ENCODE measurements at places on chromosomes 11 and 22. TPM values are rescaled to one million over a fixed set of nuclear protein-coding genes. Genes with fewer than 3 reads are reported as not detected.

DNA sequence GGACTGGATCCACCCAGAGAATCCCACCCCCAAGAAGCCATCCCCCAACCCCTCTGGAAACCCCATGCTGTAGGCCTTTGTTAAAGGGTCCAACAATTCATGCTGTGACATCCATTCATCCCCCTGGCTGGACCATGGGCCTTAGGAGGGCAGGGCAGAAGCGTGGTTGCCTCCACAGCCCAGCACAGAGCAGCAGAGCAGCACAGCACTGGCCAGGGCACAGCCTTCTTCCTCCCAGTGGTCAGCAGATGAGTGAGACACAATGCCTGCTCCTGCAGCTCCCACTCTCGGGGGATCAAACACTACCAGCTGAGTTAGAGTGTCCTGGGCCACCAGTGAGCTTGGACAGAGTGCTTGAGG lies 84.5 kb upstream of the LINC01488 start:
- no peak overlapping the region for H3K4me3 ChIP-seq
- H3K27ac ChIP-seq = no peak overlapping the region
- no peaks in the 10 kb centered on the region for H3K4me1 ChIP-seq
- H3K36me3 ChIP-seq = peaks cover 8% of the 10 kb centered on the region
- peaks cover 3% of the 10 kb centered on the region for H3K27me3 ChIP-seq
- no peak for DNase-seq

DNA sequence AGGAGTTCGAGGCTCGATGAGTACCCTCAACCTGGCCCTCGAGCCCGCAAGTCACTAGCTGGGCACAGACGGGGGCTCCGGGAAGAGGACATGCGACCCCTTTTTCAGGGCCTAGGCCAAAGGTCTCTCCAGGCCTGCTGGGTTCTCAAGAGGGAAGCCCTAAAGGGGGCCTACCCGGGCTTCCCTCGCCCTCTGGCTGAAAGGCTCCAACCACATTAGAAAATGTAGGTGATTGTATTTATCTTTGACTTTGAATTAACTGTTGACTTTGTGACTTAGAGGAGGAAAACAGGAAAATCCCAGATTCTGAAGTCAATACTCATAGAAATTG lies 7.3 kb upstream of the PAX6 start:
- peaks cover 41% of the 10 kb centered on the region for H3K27me3 ChIP-seq
- no peak overlapping the region for H3K27ac ChIP-seq
- H3K4me3 ChIP-seq = peak overlapping the region; percentile 11
- H3K36me3 ChIP-seq = no peaks in the 10 kb centered on the region

DNA sequence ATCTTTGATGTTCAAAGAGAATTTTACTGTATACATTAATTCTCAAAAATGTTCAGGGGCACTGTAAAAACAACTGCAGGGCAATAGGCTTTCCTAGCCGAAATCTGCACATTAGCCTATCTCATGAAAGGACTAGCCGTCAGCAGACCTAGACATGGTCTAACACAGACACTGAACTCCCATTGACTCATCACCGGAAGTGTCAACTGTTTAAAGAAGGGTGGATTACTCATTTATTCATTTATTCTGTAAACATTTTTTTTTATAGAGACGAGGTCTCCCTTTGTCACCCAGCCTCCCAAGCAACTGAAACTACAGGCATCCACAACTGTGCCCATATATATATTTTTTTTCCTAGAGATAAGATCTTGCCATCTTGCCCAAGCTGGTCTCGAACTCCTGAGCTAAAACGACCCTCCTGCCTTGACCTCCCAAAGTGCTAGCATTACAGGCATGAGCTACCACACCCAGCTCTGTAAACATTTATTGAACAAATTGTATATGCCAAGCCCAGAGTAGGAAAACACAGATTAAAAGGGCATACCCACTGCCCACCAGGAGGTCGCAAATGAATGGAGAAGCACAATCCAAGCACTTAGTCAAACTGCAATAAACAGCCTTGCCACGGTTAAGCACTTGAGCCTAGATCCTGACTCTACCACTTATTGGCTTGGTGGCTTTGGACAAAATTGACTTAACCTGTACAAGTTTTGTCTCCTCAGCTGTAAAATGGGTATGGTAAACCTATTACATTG lies 26.6 kb downstream of the RAB30 start:
- H3K36me3 ChIP-seq = no peaks in the 10 kb centered on the region
- H3K4me1 ChIP-seq = peaks cover 22% of the 10 kb centered on the region
- H3K27me3 ChIP-seq = peaks cover 2% of the 10 kb centered on the region
- no peak for DNase-seq

DNA sequence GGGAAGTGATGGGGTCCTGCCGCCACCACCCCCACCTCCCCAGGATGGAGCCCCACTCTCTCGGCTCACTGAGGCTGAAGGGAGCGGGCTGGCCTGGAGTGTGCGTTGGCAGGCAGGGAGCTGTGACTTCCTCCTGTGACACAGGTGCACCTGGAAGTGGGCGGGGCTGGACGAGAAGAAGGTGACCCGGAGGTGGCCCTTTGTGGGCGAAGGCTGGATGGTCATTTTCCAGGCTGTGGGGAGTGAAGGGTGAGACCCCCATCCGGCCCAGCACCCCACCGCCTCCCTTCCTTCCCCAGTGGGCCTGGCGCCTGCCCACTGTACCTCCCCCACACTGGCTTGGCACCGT lies 15.3 kb downstream of the IL17REL start:
- no peak overlapping the region for H3K27ac ChIP-seq
- peaks cover 5% of the 10 kb centered on the region for H3K36me3 ChIP-seq
- H3K27me3 ChIP-seq = peaks cover 4% of the 10 kb centered on the region

GRCh38 chr11:12784445-12784844 lies 110.2 kb downstream of the TEAD1 start:
- H3K27ac ChIP-seq = no peak overlapping the region
- H3K4me3 ChIP-seq = no peak overlapping the region
- H3K27me3 ChIP-seq = peaks cover 2% of the 10 kb centered on the region
- H3K36me3 ChIP-seq = peaks cover 13% of the 10 kb centered on the region

DNA sequence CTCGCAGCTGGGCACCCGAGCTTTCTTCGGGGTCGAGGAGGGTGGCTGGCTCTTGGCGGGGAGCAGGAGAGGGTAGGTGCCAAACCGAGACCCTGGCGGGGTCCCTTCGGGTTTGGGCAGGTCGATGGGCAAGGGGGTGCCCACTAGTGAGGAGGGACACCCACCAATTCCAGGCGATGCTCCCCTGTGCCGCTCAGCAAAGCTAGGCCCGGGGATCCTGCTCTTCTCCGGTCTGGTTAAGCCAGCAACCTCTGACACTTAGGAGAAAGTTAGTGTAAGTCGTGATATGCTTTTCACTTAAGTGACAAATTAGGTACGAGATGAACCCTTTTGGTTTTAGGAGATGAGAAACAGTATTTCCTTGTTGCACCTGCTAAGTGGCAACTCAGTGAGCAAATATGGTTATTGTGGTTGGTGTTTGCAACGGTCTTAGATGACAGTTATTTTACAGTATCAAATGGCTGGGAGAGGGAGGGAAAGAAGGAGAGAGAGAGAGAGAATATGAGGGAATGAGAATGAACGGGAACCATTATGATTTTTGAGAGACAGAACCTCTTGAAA lies 565 bp downstream of the NUCB2 start:
- peak overlapping the region; percentile 91 for H3K4me3 ChIP-seq
- no peaks in the 10 kb centered on the region for H3K36me3 ChIP-seq
- no peak overlapping the region for H3K27ac ChIP-seq
- H3K4me1 ChIP-seq = peaks cover 8% of the 10 kb centered on the region
- DNase-seq = no peak

DNA sequence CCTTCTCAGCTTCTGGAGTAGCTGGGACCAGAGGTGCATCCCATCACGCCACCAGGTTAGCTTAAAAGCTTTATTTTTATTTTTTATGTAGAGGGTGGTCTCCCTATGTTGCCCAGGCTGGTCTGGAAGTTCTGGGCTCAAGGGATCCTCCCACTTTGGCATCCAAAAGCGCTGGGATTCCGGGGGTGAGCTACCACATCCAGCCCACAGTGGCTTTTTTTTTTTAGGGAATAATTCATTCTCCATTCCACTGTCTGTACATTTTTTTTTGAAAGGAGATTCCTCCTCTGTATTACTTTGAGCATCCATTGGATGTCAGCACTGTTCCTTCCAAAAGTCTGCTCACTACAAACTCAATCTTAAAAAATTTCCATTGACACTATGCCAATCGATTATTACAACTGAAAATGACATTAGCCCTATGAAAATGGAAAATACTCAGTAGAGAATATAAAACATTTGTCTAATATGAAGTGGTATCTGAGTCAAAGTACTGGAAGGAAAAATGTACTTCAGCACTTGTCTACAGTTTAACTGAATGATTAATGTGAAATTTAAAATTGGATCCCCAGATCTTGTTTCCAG lies 1.3 kb upstream of the LPXN start:
- DNase-seq = no peak
- H3K27me3 ChIP-seq = peaks cover 20% of the 10 kb centered on the region
- H3K4me3 ChIP-seq = peak overlapping the region; percentile 97
- peaks cover 28% of the 10 kb centered on the region for H3K4me1 ChIP-seq

DNA sequence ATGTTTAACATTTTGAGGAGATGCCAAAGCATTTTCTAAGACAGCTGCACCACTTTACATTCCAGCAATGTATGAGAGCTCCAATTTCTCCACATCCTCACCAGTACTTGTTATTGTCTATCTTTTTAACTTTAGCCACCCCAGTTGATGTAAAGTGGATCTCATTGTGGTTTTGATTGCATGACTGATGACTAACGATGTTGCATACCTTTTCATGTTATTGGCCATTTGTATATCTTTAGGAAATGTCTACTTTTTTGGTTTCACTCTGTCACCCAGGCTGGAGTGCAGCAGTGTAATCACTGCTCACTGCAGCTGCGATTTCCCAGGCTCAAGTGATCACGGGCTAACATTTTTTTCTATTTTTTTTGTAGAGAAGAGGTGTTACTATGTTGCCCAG lies 8.9 kb downstream of the TTC28 start:
- H3K27ac ChIP-seq = no peak overlapping the region
- DNase-seq = no peak
- no peak overlapping the region for H3K4me3 ChIP-seq
- H3K36me3 ChIP-seq = no peaks in the 10 kb centered on the region

GRCh38 chr11:102188488-102188887 lies 78.2 kb downstream of the YAP1 start:
- H3K4me3 ChIP-seq = no peak overlapping the region
- H3K4me1 ChIP-seq = peaks cover 27% of the 10 kb centered on the region
- peaks cover 4% of the 10 kb centered on the region for H3K27me3 ChIP-seq
- no peak overlapping the region for H3K27ac ChIP-seq
- peaks cover 6% of the 10 kb centered on the region for H3K36me3 ChIP-seq
- DNase-seq = no peak

DNA sequence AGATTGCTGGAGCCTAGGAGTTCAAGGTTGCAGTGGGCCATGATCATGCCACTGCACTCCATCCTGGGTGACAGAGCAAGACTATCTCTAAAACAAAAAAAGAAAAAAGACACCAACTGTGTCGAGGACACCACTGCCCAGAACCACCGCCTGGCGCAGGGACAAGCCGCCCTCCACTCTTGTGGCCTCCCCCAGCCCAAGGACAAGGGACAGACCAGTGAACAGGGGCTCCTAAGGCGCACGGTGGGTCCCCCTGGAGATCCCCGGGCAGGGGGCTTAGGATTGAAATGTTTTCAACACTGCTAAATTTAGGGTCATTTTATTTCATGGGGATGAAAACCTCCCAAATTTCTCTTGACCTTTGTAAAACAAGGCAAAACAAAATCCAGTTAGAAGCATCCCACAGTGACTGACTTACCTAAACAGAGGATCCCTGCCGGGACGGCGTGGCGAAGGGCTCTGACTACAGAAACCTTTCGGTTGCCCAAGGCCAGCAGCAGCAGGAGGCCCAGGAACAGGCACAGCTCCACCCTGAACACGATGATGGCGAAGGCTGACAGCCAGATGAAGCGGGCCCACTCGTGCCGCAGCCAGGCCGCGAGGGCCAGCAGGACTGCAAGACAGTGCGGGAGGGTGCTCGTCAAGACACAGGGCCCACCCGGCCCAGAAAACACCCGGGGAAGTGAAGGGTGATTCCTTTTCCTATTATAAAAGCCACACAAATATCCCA lies 8.6 kb downstream of the ALG12 start:
- no peak overlapping the region for H3K4me3 ChIP-seq
- H3K4me1 ChIP-seq = no peaks in the 10 kb centered on the region
- H3K36me3 ChIP-seq = peaks cover 27% of the 10 kb centered on the region
- H3K27ac ChIP-seq = no peak overlapping the region
- H3K27me3 ChIP-seq = peaks cover 4% of the 10 kb centered on the region
- no peak for DNase-seq

The IGSF9B gene
- total RNA-seq = 6.6 TPM

The MMP12 gene
- total RNA-seq = not detected

The UCP3 gene
- 1.6 TPM for total RNA-seq

The CTSW gene
- not detected for total RNA-seq
